Fibroblast of lung (primary cell): ENCODE measurements at places on chromosomes 4 and X. TPM values are rescaled to one million over a fixed set of nuclear protein-coding genes. Genes with fewer than 3 reads are reported as not detected.

- no peak overlapping the region for H3K27ac ChIP-seq
- H3K4me3 ChIP-seq = no peak overlapping the region
- no peaks in the 10 kb centered on the region for H3K36me3 ChIP-seq
- DNase-seq = no peak
- no peaks in the 10 kb centered on the region for H3K4me1 ChIP-seq
Measured at GRCh38 chrX:1330605-1331004, 6.0 kb upstream of the IL3RA start.

DNA sequence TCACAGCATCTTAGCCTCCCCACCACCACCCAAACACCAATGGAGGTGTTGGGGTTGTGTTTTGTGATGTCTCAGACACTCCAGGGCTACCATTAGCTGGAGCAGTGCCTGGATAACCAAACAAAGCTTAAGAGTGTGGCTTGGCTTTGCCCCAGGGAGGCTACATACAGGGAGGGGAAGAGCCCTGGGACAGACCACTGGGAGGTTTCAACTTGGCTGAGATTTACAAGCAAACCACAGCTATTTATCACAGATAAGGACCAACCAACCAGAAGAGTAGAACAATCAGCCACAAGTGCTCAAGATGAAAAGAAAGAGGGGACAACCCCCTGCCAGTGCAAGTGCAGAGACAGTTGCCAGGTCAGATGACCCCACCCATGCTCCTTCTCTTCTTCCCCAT is 24.1 kb downstream of the SOX3 start:
- no peaks in the 10 kb centered on the region for H3K4me1 ChIP-seq
- no peaks in the 10 kb centered on the region for H3K27me3 ChIP-seq
- no peak overlapping the region for H3K4me3 ChIP-seq
- peak; percentile 93 for DNase-seq
- no peak overlapping the region for H3K27ac ChIP-seq
- H3K36me3 ChIP-seq = no peaks in the 10 kb centered on the region

DNA sequence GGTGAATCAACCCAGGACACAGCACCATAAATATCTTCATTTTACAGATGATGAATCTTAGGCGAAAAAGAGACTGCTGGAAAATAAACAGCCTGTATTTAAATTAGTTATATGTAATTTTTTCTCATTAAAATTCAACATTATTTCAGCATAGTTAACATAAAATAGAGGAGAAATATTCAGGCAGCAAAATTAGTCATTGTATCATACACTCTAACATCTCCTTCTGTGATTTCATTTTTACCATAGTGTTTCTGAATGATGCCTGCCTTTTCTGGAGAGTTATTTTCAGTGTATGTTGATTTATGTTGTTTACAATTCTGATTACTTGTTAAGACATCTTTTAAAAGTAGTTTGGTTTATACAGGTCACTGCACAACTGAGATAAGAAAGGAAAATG is 82.3 kb upstream of the KCNIP4 start:
- DNase-seq = no peak
- no peaks in the 10 kb centered on the region for H3K36me3 ChIP-seq
- no peak overlapping the region for H3K27ac ChIP-seq

GRCh38 chr4:74531963-74532794 is 87.2 kb downstream of the AREG start:
- H3K36me3 ChIP-seq = no peaks in the 10 kb centered on the region
- H3K4me3 ChIP-seq = no peak overlapping the region
- H3K4me1 ChIP-seq = peaks cover 8% of the 10 kb centered on the region
- no peak overlapping the region for H3K27ac ChIP-seq
- peak; percentile 98 for DNase-seq

DNA sequence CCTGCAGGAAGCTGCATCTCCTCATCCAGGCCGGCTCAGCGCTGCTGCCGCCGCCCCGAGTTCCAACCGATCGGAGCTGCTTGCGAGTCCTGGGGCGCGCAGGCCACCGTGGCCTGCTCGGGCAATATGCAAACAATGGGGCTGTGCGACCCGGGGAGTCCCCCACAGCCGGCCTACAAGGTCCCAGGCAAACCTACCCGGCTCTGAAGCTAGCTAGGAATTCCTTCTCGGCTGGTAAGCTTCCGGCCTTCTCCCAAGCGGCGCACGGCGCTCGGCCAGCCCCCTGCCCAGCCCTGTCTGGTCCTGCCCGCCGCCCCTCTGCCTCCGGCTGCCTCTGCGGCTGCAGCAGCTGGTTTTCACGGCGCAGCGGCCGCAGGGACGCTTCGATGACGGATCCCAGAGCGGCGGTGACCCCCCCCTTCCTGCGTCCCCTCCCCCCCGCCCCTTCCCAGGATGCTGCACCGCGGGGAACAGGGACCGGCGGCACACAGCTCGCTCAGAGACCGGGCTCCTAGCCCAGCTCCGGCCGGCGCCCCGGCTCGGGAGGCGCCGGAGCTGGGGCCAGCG is 59.4 kb downstream of the TSC22D3 start:
- no peak for DNase-seq
- no peaks in the 10 kb centered on the region for H3K4me1 ChIP-seq
- H3K36me3 ChIP-seq = no peaks in the 10 kb centered on the region
- H3K27ac ChIP-seq = peak overlapping the region; percentile 82
- peak overlapping the region; percentile 69 for H3K4me3 ChIP-seq

GRCh38 chr4:150150629-150151062 is 72.4 kb downstream of the DCLK2 start:
- H3K27ac ChIP-seq = no peak overlapping the region
- H3K4me1 ChIP-seq = peaks cover 3% of the 10 kb centered on the region
- DNase-seq = no peak
- no peaks in the 10 kb centered on the region for H3K36me3 ChIP-seq
- H3K27me3 ChIP-seq = no peaks in the 10 kb centered on the region

DNA sequence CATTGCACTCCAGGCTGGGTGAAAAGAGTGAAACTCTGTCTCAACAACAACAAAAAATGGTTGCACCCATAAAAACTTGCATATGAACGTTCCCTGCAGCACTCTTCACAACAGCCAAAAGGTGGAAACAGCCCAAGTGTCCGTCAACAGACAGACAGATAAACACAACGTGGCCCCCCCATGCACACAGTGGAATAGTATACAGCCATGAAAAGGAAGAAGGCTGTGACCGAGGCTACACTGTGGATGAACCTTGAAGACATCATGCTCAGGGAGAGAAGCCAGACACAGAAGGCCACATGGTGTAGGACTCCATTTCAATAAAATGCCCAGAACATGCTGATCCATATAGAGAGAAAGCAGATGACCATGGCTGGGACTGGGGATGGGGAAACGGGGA is 33.5 kb upstream of the ASMTL start:
- DNase-seq = no peak
- H3K27ac ChIP-seq = no peak overlapping the region
- H3K4me3 ChIP-seq = no peak overlapping the region
- H3K4me1 ChIP-seq = no peaks in the 10 kb centered on the region
- no peaks in the 10 kb centered on the region for H3K27me3 ChIP-seq
- no peaks in the 10 kb centered on the region for H3K36me3 ChIP-seq

DNA sequence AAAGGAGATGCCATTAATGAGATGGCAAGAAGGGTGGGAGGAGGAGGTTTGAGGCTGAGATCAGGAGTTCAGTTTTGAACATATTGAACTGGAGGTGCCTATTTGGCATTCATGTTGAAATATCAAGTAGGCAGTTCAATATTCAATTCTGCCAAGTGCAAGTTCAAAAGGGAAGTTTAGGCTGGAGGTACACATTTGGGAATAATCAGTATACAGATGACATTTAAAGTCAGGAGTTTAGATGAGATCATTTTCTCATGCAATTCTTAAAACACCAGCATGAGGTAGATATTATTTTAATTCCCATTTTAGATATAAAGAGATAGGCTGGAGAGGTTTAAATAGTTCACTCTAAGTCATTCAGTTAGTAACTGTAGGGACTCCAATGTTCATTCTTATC is 26.1 kb downstream of the COQ2 start:
- peaks cover 2% of the 10 kb centered on the region for H3K36me3 ChIP-seq
- no peak for DNase-seq
- H3K27ac ChIP-seq = peak overlapping the region; percentile 82
- H3K4me1 ChIP-seq = peaks cover 28% of the 10 kb centered on the region
- H3K4me3 ChIP-seq = no peak overlapping the region

Gene NCAPG
- 3.9 and 10.1 TPM in 2 replicates for total RNA-seq

Gene LDB2
- total RNA-seq = 40.6 and 78.3 TPM in 2 replicates
